Vagina (tissue), 2 donors: ENCODE measurements at places on chromosomes 13 and 19.

DNA sequence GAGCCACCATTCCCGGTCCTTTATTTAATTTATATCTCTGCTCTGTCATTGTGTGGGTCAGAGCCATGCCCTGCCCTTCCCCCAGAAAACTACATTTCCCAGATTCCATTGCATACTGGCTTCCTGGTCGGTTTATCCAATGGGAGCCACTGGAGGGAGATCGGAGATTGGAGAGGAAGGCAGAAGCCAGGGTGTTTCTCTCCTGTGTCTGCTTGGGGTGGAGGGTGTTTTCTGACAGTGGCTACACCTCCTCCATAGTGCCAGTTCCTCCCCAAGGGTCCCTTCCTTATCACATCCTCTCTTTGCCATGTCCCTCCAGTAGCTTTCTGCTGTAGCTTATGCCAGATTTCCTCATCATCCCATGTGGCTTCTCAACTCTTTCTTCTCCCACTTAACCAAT is 19.0 kb downstream of the OLFM2 start:
- DNase-seq = no peak

DNA sequence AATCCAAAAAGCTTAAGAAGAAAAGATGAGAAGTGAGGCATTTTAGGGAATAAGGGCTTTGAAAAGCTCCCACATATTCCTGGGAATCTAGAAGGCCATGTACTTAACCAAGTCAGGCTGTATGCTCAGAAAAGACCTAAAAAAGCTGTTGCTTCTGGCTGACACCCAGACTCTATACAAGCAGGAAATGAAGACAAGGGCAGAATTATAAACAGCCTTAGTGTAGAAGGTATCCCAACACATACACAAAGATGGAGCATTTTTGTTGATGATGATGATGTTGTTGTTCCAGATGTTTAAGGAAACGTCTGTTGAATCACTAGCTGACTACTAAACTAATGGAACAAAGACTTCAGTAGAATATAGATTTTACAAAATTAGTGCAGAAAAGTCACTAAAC is 26.1 kb upstream of the N4BP2L1 start:
- DNase-seq = no peak

- no peak for DNase-seq
Observed at GRCh38 chr13:66407128-66407527, 823.0 kb downstream of the PCDH9 start.

GRCh38 chr19:13850910-13851733 is 25.8 kb upstream of the NANOS3 start:
- DNase-seq = peak; percentile 96

DNA sequence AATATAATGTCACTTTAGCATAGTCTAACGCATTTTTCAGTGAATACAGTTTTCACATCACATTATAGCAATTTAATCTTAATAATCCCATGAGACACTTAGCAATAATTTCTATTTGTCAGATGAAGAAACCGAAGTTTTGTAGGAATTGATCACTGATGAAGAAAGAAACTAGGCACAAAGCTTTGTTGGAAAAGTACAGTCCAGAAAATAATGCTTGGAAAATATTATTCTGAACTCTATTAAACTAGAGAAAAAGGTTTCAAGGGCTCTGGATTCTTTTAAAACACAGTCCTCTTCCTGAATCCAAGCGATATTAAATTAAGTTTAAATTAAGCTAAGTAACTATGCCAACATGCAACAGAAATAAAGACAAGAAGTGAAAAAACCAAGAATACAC is 62.2 kb downstream of the DCLK1 start:
- no peak for DNase-seq

- DNase-seq = no peak
Observed at GRCh38 chr19:416416-416815, 7.5 kb upstream of the C2CD4C start.

DNA sequence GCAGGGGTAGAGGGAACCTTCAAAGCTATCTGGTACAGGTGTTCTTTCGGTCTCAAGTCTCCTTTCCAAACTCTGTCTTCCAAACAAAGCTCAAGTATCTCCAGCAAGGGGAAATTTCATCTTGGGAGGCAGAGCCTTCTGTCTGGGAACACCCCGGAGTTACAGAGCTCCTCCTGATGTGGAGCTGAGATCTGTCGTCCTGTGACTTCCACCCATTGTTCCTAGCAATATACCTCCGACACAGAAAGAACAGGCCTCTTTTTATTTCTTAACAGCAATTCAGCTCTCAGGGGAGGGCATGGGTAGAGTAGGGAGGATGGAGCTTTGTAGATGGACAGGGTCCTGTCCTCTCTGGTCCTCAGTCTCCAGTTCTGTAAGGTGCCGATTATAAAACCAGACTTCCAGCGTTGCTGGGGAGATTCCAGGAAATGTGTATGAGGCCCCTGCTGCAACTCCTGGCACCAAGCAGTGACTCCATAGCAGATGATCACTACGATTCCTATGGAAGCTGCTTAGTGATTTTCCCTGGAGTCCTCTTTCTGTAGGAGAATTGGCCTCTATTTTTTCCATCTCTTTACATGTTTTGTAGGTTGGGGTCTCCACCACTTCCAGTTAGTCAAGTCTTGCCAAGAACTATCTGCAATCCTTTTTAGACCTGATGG is 56.0 kb upstream of the ARGLU1 start:
- no peak for DNase-seq

DNA sequence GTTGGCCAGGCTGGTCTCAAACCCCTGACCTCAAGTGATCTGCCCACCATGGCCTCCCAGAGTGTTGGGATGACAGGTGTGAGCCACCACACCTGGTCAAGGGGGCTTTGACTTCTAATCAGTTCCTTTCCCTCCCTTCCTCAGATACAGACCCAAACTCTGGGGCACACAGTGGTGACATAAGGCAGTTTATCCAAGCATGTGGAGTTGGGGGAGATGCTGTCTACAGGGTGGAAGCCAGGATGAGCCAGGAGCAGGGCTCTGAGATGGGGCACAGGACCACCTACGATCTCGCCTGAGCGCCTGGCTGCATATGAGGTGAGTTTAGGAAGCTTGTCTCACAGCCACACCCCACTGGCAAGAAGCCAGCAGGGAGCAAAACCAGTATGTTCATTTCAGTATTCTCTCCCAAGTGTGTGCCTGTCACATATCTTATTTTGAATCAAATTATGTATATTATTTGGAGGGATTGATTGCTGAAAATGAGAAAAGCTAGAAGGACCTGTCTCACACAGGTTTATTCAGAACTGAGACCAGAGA is 67.7 kb downstream of the KCTD15 start:
- DNase-seq = no peak

- no peak for DNase-seq
Observed at GRCh38 chr19:34141025-34141424, 31.3 kb upstream of the LSM14A start.

- DNase-seq = no peak
Observed at GRCh38 chr13:97885641-97886040, 67.8 kb upstream of the IPO5 start.

DNA sequence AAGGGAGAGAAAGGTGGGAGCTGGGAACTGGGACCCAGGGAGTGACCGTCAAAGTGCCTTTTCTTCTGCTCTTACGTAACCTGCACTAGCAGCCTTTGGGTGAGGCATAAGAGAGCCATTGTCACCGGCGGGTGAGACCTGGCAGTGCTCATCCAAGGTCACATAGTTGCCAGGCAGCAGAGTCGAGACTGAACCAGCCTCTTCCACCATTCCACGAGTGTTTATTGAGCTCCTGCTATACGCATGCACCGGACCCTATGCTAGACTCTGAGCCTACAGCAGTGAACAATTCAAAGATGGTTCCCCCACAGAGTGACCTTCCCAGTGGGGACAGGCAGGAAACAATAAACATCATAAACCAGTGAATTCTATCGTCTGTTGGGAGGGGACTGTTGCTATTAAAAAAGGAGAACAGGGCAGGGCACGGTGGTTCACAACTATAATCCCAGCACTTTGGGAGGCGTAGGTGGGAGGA is 18.6 kb upstream of the STRN4 start:
- DNase-seq = no peak

- DNase-seq = no peak
Observed at GRCh38 chr19:19214159-19214490, 2.4 kb downstream of the NCAN start.

DNA sequence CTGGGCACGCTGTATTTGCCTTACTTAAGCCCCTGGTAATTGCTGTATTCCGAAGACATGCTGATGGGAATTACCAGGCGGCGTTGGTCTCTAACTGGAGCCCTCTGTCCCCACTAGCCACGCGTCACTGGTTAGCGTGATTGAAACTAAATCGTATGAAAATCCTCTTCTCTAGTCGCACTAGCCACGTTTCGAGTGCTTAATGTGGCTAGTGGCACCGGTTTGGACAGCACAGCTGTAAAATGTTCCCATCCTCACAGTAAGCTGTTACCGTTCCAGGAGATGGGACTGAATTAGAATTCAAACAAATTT is 676 bp downstream of the BRCA2 start:
- DNase-seq = no peak

DNA sequence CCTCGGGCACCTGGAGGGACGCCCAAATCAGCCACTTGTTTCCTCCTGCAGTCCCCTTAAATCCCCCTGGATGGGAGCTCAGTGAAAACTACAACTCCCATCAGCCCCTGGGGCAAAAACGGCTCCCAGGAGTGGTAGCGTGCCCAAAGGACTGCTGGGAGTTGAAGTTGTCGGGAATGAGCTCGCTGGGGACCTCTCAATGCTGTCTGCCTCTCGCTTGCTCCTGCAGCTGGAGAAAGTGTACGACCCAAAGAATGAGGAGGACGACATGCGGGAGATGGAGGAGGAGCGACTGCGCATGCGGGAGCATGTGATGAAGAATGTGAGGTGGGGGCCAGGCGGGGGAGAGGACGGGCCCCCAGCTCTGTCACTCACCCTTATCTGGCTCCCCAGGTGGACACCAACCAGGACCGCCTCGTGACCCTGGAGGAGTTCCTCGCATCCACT is 14.7 kb upstream of the DHDH start:
- no peak for DNase-seq

- DNase-seq = no peak
Observed at GRCh38 chr19:45960595-45961235, 12.9 kb downstream of the NOVA2 start.

- DNase-seq = no peak
Observed at GRCh38 chr13:51945149-51945548, 66.1 kb downstream of the ATP7B start.

DNA sequence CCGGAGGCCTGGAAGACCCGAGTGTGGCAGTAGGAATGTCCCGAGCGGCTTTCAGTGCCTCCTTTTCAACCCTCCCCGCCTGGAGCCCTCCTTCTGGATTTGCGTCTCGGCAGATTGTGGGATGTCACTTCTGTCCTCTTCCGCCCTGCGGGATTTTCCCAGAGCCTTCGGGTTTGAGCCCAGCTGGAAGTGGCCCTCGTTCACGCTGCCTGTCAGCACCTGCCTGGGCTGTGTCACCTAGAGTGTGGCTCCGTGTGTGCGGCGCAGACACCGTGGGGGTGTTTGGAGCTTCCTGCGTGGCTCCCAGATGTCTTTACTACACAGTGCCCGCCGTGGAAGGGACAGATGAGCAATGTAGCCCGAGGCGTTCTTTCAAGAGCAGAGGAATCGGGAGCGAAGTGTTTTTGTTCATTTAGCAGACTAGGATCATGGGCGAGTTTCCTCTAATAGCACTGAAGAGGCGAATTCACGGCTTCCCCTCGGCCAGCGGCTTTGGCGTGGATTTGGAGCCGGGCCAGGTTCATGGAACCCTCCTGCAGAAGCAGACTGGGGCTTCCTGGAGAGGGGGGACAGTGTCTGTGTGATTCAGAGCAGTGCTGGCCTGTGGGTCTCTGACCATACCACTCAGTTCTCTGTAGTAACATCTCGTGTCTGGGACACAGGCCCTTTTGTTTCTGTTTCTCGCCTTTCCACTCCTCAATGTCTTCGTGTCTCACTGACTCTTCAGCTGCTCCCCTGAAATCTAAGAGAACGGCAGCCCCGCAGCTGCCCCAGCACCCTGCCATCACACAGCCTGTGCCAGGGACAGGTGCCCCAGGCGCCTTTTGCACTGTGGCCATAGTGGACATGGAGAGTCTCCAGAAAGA is 68.0 kb downstream of the KDM4B start:
- no peak for DNase-seq

DNA sequence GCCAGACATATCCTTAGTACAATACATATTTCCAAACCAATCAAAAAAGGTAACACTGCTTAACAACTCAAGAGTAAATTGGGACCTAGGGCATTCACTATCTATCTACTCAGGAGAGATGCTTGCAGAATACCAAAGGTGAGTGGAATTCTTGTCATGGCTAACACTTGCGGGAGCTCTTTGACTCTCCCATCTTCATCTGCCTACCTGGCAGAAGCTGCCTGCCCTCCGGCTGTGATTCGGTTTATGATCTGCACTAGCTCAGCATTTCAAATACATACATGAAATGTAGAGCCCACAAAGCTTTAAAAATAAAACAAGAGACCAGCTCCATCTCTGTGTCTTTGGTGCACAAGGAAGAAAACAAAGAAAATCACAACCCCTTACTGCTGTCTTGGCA is 127.3 kb downstream of the STARD13 start:
- DNase-seq = no peak

- no peak for DNase-seq
Observed at GRCh38 chr19:1859331-1859781, 4.0 kb downstream of the KLF16 start.

DNA sequence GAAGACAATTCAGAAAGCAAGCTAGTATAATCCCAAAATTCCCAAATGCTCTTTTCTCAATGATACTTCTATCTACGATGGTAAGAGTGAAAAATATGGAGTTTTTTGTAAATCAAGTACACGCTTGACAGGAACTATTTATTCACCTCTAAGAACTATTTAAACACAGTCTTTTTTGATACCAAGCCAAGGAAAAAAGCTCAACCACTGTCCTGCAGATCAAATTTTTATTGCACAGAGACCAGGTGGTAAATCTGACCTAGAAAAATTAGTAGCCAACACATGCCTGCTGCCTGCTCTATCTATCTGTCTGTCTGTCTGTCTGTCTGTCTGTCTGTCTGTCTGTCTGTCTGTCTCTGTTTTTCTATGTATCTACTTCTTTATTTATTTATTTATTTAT is 292.2 kb downstream of the MZT1 start:
- no peak for DNase-seq

DNA sequence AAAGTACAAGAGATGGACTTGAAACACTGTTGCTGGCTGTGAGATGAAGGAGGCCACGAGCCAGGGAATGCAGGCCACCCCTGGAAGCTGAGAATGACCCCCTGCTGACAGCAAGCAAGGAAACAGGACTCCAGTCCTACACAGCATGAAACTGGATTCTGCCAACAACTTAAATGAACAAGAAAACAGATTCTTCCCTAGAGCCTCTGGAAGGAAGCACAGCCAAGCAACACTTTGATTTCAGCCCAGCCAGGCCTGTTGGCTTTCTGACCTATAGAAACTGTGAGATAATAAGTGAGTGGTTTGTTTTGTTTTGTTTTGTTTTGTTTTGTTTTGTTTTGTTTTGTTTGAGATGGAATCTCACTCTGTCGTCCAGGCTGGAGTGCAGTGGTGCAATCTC is 105.3 kb upstream of the CACNA1A start:
- DNase-seq = no peak

DNA sequence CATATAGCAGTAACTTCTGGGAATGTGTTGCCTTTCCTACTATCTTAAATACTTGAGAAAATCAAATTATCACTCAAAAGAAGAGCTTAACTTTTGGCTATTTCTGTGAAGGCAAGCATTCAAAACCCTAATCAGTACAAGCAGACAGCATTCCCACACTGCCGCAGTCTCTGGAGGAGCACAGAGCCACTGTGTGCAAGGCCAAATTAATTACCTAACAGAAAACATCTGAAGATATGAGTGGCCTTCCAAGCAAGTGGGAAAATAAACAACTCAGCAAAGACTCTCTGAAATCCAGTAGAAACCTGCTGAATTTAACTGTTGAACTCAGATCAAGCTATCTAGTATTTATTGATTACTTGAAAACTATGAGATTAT is 68.2 kb downstream of the COL4A1 start:
- peak; percentile 64 for DNase-seq
